ENCODE measurements at places on chromosomes 4 and X.

GRCh38 chr4:155408796-155409195 is 32.0 kb upstream of the MAP9 start:
- DNase-seq, result no peak

DNA sequence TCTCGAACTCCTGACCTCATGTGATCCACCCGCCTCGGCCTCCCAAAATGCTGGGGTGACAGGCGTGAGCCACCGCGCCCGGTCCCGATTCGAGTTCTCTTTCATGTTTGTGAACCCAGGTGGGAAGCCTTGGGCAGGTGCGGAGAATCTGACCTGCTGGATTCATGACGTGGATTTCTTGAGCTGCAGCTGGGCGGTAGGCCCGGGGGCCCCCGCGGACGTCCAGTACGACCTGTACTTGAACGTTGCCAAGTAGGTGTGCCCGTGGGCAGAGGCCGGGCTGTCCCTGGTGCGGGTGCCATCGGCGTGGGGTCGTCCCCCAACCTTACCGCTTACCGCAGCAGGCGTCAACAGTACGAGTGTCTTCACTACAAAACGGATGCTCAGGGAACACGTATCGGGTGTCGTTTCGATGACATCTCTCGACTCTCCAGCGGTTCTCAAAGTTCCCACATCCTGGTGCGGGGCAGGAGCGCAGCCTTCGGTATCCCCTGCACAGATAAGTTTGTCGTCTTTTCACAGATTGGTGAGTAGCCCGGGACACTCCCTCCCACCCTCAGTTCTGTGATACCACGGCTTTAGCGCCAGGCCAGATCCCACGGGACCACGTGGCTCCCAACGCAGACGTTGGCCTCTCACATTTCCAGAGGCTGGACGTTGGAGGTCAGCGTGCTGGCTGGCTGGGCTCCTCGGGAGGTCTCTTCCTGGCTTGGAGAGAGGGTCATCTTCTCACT is 15.6 kb downstream of the IL3RA start:
- DNase-seq, result no peak

- no peak for DNase-seq
Measured at GRCh38 chrX:74292808-74293123, 11.2 kb upstream of the ZCCHC13 start.

DNA sequence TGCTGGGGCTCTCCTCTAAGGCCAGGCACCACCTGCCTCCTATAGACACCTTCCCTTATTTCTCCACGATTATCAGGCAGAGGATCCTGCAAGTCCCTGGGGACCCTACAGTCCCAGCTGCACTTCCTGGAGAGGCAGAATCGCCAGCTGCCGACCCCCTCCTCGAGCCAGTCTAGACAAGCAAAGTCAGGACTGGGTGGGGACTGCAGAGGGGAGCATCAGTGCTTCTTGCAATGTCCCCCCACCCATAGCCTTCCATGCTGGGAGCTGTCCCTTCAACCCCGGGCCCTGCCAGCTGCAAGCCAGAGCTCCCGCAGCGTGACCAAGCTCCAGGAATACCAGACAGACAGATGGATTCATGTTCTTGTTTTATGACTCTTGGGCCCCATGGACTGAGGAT is 1.4 kb upstream of the CRMP1 start:
- no peak for DNase-seq

DNA sequence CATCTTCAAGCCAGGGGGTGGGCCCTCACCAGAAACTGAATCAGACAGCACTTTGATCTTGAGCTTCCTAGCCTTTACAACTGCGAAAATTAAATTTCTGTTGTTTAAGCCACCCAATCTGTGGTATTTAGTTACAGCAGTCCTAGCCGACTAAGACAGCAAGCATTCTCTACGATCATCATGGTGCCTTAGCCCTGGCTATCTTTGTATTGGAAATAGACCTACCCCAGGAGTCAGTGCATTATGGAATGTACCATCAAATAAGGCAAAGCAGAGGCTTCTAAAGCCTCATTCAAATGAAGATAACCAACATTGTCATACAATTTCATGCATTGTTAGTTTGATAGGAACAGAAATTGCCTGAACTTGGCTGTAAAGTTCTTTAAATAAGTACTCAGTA is 75.0 kb downstream of the PARM1 start:
- no peak for DNase-seq

- DNase-seq, result no peak
Measured at GRCh38 chr4:14529653-14530052, 472.6 kb upstream of the CPEB2 start.

DNA sequence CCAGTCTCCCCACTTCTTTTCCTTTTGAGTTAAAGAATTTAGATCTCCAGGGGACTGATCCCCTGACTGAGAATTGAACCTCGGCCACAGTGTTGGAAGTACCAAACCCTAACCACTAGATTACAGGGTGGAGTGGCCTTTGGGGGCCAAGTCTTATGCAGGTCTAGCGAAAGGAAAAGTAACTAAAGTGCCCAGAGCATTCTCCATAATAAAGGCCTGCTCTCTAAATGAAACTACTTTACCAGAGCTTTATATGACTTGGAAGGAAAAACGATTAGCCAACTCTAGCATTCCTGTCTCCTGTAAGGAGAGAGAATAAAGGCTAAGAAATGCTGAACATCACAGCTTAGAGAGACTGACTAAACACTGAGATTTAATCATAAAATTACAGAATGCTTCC is 788.0 kb downstream of the C4orf33 start:
- no peak for DNase-seq

DNA sequence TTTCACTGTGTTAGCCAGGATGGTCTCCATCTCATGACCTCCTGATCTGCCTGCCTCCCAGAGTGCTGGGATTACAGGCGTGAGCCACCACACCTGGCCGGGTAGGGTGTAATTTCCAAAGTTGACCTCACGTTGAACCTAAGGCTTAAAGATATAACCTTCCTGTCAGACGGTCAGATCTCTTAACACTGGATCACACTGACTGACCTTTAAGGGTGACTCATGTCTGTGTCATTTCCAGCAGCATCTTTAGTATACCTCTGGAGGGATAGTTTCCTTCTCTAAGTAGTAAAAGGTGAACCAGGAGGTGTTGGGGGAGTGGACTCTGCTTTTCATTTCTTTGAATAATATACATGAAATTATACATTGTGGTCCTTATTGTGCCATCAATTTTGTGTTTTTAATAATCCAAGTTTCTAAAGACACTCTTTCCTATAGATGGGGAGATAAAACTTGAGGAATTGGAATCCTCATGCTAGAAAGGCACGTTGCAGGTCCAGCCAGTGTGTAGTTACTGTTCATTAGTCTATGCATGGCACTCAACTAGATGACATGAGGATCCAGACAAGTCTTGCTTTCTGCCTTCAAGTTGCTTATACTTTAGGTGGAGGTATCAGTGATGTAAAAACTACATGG is 45.7 kb downstream of the ARHGAP10 start:
- DNase-seq, result no peak

DNA sequence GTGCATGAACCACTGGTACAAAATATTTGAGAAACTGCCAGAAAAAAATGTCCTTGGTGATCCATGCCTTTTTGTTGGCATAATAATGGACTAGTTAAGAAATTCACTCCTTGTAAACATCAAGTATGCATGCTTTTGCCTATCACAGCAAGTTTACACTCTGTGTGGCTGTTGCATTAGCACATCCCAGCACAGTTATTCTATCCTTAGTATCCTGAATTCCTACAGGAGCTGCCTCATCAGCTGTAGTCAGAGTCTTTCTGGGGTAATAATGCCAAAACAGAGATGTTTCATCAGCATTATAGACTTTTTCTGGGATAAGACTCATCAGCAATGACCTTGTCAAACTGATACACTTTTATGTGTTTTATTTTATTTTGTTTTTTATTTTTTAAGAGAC is 82.8 kb downstream of the CHIC2 start:
- DNase-seq, result no peak

GRCh38 chrX:15594371-15594770 is 6.4 kb downstream of the ACE2 start:
- no peak for DNase-seq

DNA sequence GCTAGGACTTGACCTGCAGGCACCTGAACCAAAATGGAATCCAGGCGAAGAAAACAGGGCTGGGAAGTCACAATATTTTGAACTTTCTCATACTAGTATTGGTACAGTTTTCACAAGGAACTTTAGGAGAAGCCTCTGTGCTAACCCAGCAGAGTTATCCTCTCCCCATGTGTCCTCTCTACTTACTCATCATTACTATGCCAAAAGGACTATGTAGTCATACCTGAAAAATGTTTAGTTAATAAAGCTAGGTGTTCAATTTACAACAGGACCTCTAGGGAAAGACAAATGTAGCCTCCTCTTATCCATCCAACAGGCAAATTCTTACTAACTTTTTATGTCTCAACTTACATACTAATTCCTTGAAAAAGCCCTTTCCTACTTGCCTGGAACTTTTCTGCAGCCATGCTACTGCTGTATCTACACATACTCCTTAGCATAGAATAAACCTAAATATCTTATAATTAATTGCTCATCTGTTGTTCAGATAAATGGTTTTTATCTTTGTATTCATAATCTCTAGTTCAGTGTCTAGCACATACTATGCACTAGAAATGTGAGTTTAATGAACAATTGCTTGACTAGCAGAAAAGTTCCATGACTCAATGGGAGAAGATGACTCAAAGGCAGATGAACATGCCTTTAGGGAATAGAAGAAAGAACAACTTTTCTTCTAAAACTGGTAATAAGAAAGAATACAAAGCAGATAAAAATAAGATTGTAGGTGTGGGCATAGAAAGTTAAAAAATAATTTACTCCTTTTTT is 215.5 kb upstream of the VEGFC start:
- DNase-seq, result no peak

GRCh38 chr4:94491322-94491721 is 39.6 kb downstream of the PDLIM5 start:
- no peak for DNase-seq

DNA sequence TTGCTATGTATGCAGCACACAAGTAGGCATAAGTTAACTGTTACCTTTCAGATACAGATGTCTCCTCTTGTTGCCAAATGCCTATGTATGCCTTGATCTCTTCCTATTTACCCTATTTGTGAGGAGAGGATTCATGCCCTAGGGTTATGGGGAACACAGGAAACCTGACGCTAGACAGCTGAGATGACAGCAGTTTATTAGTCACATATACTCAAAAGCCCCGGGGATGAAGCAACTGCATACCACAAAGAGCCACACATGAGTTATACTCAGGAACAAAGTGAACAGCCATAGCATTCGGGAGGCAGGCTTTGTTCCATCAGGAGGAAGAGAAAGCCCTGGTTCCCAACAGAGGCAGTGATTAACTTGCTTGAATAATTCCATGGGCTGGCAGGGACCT is 1011.7 kb upstream of the PCDH7 start:
- peak; percentile 40 for DNase-seq

DNA sequence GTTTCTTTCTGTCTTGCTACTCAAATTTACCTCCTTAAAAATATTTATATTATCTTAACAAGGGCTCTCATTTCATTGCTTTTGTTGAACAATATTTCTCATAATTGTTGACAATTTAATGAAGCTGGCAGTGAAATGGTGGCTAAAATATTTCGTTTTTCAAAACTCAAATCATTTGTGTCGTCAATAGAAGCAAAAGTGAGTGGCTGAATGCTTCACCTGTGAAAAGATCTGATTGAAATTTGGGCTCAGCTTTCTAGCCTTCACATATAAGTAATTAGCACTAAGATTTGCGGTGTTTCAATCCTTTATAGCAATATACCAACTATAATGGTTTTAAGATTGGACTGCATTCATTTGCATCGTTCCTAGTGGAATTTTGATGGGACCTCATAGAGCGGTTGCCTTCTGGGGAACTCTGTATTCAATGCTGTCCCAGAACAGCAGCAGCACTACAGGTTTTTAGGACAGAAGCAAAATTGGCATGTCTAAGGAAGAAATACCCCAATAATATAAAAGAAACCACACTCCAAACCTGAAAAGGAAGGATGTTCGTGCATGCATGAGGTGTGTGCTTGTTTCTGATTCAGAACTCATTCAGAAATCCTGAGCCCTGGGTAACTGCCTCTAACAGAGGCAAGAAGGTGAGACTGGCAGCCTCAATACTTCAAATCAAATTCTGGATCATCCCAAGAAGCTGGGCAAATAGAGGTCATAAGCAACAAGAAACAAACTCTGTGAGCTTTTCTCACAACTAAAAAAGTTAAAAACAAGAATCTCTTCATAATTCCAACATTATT is 2.5 kb downstream of the CXCL1 start:
- DNase-seq, result no peak

GRCh38 chr4:151689211-151689991 is 71.4 kb downstream of the GATB start:
- DNase-seq, result no peak

DNA sequence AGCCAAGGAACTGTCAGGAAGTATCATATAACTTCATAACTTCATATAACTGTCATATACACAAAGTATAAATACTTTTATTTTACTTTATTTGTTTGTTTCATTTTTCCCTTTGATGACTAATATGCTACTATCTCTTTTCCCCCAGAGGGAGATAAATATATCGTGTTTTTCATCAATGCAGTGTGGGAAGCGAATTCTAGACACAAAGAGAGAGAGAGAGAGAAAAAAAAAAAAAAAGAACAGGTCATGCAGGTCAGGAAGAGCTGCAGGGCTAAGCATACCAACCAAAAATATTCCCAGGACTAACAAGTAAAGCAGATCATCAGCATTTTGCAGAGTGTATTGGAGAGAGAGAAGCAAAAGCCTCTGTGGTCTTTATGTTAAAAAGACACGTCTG is 1849.2 kb downstream of the STIM2 start:
- no peak for DNase-seq

DNA sequence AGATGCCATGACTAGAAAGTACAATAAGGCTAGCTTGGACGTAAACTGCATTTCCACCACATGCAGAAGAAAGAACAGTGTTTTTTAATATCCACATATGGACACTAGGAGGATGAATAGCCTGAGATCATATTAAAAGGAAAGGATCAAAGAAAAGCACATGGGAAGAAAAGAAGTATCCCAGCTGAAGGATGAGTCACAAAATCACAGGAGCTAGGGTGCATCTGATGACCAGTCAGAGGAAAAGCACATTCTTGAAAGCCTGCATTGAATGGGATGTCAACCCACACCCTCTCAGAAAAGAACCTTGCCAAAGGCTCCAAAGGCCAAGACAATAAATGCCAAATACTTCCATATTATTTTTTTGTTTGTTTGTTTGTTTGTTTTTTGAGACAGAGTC is 56.8 kb upstream of the PRDX4 start:
- DNase-seq, result no peak

DNA sequence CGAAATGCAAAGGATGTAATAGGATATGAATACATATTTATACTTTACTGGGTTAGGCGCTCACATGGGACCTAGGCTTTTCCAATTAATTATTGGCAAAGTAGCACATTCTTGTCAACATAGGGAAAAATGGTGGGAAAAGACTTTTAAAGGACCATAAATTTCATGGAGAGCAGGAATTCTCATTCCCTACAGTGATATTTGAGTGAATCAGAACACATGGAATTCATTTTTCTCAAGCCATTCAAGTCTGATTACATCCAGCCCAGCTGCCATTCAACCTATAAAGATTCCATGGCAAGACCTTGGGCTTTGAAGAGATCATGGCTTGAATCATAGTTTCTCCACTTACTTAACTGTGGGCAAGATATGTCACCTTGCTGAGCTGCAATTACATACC is 150.4 kb downstream of the SOWAHB start:
- no peak for DNase-seq
